Activated CD8-positive, alpha-beta memory T cell treated with anti-CD3 and anti-CD28 coated beads for 24 hours (primary cell): ENCODE measurements at places on chromosomes 16 and 17.
A peak's percentile ranks its signal among the peaks of the same experiment; 100 is the strongest.

DNA sequence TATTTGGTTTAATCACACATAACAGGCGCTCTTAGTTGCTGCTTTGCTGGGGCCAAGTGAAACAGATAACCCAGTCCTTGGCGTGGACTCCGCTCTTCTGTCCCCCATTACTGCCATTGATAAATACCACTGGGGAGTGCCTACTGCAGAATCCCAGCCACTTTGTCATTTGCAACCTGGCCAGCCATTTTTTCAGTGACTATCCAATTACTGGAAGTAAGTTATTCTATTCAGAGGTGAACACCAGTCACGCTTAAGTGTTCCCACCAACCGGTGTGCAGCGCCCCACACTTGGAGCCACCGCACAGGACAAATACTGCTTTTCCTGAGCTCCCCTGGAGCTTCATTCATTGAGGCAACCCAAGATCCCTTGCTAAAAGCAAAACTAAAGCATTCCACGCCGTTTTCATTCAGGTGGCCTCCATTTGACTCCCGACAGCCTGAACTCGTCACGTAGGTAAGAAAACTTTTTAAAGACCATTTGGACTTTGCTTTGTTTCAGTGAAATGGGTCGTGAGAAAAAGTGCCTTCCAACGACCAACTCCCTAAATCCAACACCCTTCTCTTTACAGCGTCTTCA lies 1.8 kb downstream of the USP7 start:
- DNase-seq: no peak

GRCh38 chr17:19012171-19013080 lies 7.9 kb upstream of the FAM83G start:
- DNase-seq: no peak

GRCh38 chr17:81821147-81821546 lies 11.9 kb downstream of the MCRIP1 start:
- DNase-seq: no peak

- no peak for DNase-seq
Measured at GRCh38 chr16:54397190-54397835, 110.7 kb upstream of the IRX3 start.

DNA sequence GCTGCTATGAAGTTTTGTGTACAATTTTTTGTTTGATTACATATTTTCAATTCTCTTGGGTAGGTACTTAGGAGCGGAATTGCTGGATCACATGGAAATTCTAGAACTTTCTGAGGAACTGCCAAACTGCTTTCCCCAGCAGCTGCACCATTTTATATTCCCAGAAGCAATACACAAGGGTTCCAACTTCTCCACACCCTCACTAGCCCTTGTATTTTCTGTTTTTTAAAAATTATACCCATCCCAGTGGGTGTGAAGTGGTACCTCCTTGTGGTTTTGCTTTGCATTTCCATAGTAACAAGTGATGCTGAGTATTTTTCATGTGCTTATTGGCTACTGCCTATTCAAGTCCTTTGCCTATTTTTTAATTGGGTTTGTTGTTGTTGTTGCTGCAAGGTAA lies 20.9 kb downstream of the NACA2 start:
- no peak for DNase-seq

GRCh38 chr17:41511116-41511515 lies 5.7 kb upstream of the KRT13 start:
- no peak for DNase-seq

- DNase-seq: no peak
Measured at GRCh38 chr17:15931394-15931793, 13.5 kb upstream of the ADORA2B start.

DNA sequence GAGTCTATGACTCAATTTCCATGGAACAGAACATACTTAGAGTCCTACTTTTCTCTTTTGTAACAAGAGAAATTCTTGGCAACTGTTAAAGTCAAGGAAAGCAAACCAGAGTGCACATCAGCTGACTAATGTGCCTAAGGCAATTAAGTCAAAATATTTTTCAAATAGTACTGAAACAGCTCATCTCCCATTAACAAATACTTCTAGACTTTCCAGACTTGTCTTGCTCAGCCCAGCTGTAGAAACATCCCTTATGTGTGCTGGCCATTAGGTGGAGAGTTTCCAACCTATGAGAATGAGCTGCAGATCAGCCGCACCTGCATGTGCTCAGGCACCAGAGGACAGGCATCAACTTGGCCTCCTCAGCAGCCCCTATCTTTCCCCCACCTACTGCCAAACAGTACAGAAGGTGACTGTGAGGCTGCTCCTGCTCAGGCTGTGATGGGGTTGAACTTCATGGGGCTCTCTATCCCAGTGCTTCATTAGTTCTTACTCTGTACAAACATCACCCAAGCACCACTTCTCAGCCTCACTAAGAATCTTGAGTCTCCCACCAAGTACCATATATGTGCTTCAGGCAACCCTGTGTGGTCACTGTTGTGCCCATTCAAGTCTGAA lies 32.2 kb downstream of the TEX2 start:
- no peak for DNase-seq

DNA sequence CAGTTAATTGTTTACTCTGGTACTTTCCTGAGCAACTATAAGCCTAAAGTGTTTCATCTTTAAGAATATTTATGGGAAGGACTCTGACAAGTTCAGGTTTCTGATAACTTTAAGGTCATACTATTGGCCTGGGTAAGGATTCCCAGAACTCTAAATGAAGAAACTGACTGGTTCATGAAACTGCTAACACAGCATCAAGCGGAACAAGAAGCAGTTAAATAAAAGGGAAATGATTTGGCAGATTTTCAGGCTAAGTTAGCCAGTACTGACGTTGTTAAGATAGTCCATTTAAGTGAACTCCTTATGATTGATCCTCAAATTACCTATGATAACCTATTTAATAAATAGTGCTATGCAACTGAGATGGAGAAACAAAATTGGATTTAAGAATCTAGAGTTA lies 101.6 kb upstream of the CES5A start:
- DNase-seq: no peak

DNA sequence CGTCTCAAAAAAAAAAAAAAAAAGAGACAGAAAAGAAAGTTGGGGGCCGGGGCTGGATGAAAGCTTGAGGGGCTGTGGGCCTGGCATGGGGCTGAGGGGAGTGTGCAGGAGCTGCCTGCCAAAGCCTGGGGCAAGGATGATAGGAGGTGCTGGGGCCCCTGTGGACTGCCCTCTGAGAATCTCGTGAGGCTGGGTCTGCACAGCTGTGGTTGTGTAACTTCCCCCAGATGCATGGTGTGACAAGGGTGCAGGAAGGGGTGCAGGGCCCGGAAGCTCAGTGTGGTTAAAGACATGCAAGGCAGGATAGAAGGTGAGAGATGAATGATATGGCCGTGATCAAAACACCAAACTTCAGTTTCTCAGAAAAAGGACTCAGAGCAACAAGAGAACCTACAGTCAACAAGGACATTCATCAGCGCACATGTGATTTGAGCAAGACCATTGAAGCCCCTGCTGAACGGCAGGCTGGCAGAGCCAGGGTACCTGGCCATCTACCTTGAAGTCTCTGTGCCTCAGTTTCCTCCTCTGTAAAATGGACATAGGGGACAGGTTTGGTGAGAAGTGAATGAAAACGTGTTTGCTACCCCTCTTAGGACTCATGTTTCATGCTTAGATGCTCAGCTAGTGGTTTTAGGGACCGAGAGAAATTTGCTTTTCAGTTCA lies 9.6 kb downstream of the IL32 start:
- DNase-seq: peak; percentile 87

GRCh38 chr16:81279392-81279791 lies 35.4 kb upstream of the GAN start:
- no peak for DNase-seq

DNA sequence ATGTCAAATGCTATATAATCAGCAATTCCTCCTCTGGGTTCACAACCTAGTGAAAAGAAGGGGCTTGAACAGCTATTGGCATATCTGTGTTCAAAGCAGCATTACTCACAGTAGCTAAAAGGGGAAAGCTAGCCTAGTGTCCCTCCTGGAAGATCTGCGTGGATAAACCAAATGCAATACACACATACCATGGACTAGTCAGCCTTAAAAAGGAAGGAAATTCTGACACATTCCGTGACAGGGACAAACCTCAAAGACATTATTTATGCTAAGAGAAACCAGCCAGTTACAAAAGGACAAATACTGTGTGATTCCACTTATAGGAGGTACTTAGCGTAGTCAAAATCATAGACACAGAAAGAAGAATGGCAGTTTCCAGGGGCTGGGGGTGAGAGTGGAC lies 90.1 kb downstream of the XYLT1 start:
- DNase-seq: no peak

- DNase-seq: no peak
Measured at GRCh38 chr17:7283471-7284216, 2.1 kb downstream of the SLC2A4 start.

- DNase-seq: peak; percentile 90
Measured at GRCh38 chr17:42120770-42121769, at the start of gene KAT2A. TSS of gene KAT2A (minus strand) at chr17:42121367. CDS start at chr17:42121304, 63 bp downstream.

- DNase-seq: peak; percentile 87
Measured at GRCh38 chr17:2058586-2059546, 4.0 kb downstream of the HIC1 start.
